LHCN-M2 (cell line): ENCODE measurements at places on chromosomes 6 and 20. TPM values are rescaled to one million over a fixed set of nuclear protein-coding genes. Genes with fewer than 3 reads are reported as not detected.

The IPCEF1 gene
- not detected in 2 replicates for total RNA-seq

The LKAAEAR1 gene
- total RNA-seq, result 0.40 and 1.7 TPM in 2 replicates

The OSTM1 gene
- 57.8 and 121 TPM in 2 replicates for total RNA-seq

The LINC00237 gene
- total RNA-seq, result not detected in 2 replicates

The CYP39A1 gene
- total RNA-seq, result 0.13 TPM in 1 of 2 replicates, not detected in the other

The HRH3 gene
- not detected in 2 replicates for total RNA-seq

The RSPH9 gene
- total RNA-seq, result not detected in 2 replicates

The KIAA1755 gene
- 0.17 and 0.45 TPM in 2 replicates for total RNA-seq
